ENCODE measurements at places on chromosomes 2 and 18. TPM values are rescaled to one million over a fixed set of nuclear protein-coding genes. Genes with fewer than 3 reads are reported as not detected.

FEV gene
- total RNA-seq, result 0.23 TPM

ACTR2 gene
- total RNA-seq, result 198 TPM

DNA sequence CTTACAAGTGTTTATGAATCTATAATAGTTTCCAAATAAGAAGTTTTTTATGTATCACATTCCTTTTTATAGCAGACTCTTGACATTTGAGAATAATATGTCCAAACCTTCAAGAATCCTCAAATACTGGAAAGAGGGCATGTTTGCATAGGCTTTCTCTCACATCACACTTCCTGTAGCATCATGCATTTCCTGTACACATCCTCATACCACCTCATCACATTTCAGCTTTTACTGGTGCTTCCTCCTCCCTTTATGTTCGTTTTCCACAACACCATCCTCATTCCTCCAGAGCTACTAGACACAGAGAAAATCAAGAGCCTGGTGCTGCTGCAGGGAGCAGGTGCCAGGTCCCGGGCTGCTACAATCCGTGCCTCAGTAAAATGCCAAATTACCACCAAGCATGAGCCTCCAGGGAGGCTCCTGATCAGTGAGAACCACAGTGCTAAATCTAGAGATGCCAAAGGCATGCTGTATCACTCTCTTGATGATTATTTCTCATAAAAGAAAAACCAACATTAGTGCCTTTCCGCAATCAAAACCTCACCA, 137.7 kb upstream of the CYP1B1 start:
- no peak for DNase-seq

DNA sequence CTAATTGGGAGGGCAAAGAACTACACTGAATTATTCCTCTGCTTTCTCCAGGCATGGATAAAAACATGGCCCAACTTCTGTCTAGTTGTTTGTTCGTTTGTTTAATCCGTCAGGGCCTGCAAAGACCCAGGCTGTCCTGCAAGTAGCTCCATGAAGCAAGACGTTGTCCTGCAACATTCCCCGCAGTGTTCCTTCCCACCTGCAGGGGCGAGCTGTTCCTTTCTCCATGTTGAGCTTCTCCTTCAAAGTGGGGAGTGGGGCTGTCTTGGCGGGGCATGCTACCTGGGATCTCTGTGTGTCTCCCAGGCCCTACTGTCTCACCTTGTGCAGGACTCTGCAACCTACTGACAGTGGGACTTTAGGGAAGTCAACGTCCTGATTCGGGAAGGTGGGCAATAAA, 264.0 kb upstream of the SMIM21 start:
- no peak for DNase-seq

DNA sequence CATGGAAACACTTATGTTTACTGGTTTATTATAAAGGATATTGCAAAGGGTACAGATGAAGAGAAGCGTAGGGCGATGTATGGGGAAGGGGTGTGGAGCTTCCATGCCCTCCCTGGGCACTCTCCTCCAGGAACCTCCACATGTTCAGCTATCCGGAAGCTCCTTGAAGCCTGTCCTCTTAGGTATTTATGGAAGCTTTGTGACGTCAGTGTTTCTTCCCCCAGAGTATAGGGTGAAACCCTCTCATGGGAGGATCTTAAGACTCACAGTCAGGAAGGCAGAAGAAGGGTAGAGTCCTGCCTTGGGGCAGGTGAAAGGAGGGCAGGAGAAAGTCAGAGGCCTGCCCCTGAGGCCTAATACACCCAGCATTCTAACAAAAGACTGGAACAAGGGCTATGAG, 61.3 kb upstream of the CREB1 start:
- no peak for DNase-seq

GRCh38 chr2:189231719-189232323, 52.3 kb upstream of the COL5A2 start:
- DNase-seq, result no peak

DNA sequence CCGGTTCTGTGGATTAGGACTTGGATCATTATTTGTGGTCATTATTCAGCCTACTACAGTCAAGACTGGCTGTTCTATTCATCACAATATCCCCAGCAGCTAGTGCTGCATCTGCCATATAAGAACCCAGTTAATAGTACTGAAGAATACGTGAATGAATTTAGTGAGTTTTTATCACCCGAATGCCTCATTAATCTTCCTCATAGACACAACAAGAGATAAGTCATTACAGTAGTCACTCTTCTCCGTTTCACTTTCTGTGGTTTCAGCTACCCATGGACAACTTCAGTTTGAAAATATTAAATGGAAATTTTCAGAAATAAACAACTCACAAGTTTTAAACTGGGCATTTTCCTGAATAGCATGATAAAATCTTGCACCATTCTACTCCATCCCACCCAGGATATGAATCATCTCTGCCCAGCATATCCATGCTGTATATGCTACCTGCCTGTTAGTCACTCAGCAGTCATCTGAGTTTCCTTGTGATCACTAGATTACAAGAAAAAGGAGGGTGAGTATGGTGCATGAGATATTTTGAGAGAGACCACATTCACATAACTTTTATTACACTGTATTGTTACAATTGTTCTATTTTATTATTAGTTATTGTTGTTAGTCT, 363.7 kb upstream of the CHAC2 start:
- DNase-seq, result no peak

- no peak for DNase-seq
Observed at GRCh38 chr18:33745151-33745795, 167.3 kb downstream of the ASXL3 start.

- DNase-seq, result no peak
Observed at GRCh38 chr2:126482582-126483464, 173.1 kb upstream of the GYPC start.

Measured in dorsolateral prefrontal cortex (tissue), 122 donors.